Stimulated activated CD4-positive, alpha-beta T cell treated with anti-CD3 and anti-CD28 coated beads, Interleukin-1b, Interleukin-23, amount 100 ng/mL, for 1 hour (primary cell): ENCODE measurements at places on chromosomes 1 and 21.

GRCh38 chr21:26782331-26782730, 62.9 kb downstream of the ADAMTS1 start:
- DNase-seq = no peak

DNA sequence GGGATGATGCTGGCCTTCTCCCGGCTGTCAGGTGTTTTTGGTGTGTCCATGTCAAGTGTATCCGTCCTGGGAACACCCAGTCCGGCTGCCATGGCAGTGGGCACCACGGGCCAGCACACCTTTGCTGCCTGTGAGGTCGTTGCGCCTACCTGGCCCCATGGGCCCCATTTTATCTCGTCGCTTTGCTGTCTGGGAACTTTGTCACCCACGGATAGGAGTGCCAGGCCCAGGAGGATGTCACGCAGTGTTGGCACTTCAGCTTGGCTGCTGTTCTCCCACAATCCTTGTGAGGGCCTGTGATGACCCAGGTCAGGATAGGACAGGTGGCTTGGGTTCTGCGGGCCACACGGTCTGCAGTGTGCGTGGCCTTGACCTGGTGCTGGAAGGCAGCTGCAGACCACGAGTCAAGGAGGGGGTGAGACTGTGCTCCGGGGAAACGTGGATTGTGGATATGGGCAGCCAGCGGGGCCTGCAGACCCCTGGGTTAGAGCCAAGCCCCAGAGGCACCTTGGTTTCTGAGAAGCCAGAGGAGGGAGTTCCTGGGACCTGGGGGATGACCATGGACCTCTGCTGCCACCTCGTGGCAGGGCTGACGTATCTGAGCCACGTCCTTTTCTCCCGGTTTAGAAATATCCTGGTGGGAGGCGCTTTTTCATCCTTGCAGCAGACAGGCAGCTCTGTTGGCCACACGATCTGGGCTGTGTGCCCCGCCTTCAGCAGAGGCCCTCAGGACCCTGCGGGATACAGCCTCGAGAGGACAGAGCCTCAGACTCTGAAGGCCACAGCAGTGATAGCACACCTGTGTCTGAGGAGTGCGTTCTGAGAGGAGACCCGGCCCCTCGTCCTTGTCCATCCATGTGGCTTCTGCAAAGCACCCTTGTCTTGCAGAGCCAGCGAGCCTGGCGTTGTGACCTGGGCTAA, 161.1 kb upstream of the COL6A1 start:
- DNase-seq = peak; percentile 69

- DNase-seq = no peak
Measured at GRCh38 chr1:117237726-117238381, 27.1 kb upstream of the VTCN1 start.

GRCh38 chr1:181110013-181110412, 21.5 kb downstream of the IER5 start:
- no peak for DNase-seq

GRCh38 chr1:33110477-33110876, 29.5 kb downstream of the AZIN2 start:
- no peak for DNase-seq

GRCh38 chr1:160178731-160179130, 11.6 kb upstream of the CASQ1 start:
- no peak for DNase-seq

DNA sequence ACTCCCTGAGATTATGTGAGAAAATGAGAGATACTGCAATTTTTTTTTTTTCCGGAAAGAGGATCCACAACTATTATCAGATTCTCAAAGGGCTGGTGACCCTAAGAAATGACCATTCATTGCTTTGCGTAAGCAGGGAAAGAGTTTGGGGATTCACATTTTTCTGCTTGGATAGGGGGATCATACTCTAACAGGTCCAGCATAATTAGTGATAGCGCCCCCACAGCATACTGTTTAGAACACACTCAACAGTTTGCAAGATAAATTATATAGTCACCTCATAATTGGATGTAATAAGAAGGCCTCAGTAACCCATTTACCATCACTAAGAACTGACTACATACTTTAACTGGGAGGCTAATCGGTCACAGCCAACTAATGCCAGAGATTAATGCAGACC, 1.9 kb downstream of the CCT3 start:
- no peak for DNase-seq

- no peak for DNase-seq
Measured at GRCh38 chr1:230328342-230329015, 97.7 kb downstream of the PGBD5 start.

DNA sequence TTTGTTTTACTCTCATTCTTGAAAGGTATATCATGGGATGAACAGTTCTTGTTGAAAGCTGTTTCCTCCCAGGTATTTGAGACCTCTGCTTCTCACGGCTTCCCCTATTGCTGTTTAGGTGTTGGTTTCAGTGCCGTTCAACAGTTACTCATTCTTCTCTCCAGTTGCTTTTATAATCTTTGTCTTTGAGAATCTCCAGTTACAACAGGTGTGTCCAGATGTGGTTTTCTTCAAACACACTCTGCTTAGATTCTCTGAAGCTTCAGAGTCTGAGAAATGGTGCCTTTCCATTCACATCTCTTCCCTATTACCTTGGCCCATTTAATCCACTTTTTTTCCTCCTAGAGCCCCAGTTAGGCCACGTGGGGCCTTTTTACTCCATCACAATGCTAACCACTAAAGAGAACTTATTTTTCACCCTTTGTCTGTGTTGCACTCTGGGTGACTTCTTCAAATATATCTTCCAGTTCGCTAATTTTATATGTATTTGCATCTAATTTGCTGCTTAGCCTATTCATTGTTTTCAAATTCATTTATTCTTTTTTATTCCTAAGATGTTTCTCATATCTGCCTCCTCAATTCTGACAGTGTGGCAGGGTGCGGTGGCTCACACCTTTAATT, 46.7 kb upstream of the SLC19A1 start:
- DNase-seq = no peak

GRCh38 chr1:174497478-174497877, 49.7 kb downstream of the GPR52 start:
- no peak for DNase-seq

DNA sequence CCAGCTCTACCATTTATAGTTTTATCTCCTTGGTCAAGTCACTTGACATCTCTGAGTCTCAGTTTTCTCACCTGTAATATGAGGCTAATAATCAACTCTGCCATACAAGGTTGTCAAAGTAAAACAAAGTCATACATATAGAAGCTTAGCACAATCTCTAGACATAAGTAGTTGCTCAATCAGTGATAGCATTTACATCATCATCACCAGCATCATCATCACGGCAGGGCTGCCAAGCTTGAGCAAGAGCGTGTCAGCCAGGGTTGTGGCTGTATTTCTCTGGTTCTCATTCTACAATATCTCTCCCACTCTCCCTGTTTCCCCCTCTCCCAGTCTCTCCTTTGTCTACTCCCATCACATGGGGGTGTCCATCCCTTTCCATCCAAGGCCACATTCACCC, 41.7 kb upstream of the COA6 start:
- no peak for DNase-seq

- no peak for DNase-seq
Measured at GRCh38 chr1:226578946-226579578, 30.5 kb downstream of the STUM start.

DNA sequence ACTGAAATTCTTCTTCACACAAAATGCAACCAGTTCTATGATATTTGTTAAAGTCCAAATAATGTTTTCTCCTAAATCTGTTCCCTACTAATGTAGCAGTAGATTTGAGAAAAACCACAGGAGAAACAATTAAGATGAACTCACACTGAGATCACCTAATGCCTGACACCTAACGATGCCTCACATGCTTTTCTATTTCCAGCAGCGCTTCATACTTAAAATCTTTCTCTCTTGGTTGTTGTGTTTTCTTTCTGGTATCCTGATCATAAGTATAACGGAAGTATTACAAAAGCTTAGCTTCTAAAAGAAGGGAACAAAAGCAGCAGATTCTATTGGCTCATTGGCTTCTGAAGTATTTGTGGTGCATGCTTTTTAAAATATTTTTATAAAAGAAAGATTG, 267.2 kb upstream of the SGIP1 start:
- no peak for DNase-seq

DNA sequence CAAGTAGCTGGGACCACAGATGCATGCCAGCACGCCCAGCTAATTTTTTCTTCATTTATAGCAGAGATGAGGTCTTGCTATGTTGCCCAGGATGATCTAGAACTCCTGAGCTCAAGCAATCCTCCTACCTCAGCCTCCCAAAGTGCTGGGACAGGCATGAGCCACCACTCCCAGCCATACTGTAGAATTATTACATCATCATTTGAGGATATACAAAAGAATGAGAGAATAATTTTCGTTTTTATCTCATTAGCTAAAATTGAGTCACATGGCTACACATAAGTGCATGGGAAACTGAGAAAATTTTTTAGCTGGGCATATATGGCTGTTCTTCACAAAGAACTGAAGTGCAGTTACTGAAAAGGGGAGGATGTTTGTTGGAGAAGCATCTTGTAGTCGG, 21.2 kb downstream of the STXBP3 start:
- DNase-seq = no peak

DNA sequence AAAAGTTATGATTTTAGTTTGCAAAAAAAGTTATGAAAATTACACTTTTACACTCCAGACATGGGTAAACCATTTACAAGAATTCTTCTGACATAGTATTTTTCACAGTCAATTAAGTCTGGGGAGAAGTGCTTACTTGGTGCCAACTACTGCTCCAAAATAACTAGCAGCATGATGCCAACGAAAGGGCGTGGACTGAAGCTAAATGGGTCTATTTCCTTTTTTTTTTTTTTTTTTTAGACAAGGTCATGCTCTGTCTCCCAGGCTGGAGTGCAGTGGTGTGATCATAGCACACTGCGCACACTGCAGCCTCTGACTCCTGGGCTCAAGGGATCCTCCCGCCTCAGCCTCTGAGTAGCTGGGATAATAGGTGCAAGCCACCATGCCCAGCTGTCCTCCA, 43.2 kb downstream of the FMO4 start:
- DNase-seq = no peak

DNA sequence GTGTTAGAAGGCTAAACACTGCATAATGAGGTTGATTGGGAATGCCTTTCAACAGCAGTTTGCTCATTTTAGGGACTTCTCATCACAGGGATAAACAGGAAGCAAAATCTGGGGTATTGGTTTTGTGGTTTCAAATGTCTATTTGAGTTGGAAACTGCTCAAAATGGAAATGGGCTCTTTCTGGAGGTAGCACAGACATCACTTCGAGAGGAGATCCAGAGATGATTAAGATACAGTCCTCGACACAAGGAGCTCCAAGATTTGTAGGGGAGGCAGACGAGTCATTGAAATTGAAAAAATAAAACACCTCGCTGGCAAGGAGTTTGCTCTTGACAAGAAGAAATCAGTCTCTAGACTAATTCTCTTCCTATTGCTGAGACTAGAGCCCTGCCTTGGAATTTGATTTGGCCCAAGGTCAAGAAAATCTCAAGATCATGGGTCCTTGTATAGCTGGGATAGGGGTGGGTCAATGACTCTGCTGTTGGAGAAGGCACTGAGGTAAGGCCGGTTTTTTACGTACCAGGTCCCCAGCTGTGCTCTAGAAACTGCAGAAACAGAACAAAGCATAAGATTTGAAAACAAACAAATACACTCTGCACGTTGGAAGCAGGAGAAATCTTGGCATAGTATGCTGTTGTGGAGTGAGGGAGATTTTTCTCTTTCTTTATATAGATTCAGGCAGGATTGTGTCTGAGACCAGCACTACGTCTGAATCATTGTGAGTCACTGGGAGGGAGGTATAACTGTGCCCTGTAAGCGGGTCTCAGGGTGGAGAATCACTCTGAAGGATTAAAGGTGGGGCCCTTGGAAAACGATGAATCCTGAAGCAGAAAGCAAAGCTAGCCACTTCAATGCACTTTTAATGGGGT, 17.7 kb upstream of the KLHDC8A start:
- no peak for DNase-seq

DNA sequence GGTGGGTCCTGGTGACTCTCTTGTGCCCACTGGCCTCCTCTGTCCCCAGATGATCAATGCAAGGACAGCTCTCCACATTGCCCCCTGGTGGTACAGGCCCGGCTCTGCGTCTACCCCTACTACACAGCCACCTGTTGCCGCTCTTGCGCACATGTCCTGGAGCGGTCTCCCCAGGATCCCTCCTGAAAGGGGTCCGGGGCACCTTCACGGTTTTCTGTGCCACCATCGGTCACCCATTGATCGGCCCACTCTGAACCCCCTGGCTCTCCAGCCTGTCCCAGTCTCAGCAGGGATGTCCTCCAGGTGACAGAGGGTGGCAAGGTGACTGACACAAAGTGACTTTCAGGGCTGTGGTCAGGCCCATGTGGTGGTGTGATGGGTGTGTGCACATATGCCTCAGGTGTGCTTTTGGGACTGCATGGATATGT, 10.8 kb downstream of the ADAMTSL4 start:
- DNase-seq = no peak

- no peak for DNase-seq
Measured at GRCh38 chr1:71223641-71224340, 143.0 kb upstream of the ZRANB2 start.

- DNase-seq = no peak
Measured at GRCh38 chr1:119002028-119002686, 14.0 kb upstream of the TBX15 start.

DNA sequence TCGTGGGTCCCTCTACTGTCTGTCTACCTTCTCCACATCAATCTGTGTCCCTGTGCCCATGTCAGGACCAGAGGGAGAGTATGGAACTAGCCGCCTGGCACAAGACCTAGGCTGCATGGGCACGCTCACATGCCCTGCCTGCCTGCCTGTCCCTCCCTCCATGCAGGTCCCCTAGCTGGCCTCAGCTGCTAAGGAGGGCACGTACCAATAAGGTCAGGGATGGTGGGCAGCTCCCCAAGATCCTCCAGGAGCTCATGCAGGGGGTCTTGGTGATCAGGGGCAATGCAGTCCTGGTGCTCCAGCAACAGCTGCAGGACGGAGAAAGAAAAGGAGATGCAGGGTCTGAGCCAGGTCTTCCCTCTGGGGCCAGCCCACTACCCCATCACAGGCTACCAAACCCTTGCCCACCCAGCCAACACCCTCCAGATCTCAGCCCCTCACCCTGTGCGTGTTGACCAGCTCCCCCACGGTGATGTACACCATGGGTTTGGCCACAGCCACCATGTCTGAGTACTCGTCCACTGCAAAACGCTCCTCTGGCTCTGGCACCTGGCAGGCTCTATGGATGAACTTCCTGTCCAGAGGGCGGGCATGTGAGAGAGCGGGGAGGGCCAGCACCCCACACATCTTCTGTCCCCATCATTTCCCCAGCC, 33.1 kb upstream of the MEF2D start:
- no peak for DNase-seq

GRCh38 chr1:68232289-68233148, at the start of gene WLS:
TSS of gene WLS (minus strand) at chr1:68232523. CDS start at chr1:68232299, 224 bp downstream.
- no peak for DNase-seq

DNA sequence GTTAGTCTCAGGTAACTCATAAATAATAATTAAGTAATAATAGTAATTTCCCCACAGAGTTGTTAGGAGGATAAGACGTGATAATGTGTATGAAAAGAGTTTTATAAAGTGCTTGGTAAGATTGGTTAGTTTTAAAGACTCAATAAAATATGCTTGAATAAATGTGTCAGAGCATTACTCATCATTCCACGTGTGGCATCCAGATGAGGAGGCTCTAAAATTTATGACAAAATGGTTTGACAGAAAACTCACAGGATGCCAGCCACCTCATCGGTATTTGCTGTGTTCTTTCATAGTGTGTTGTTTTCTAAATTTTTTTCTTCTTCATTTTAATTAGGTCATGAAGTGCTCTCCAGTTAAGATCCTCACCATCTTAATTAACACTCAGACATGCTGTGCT, 19.1 kb upstream of the SPAG17 start:
- DNase-seq = no peak
